Occipital lobe (tissue), 3 donors: ENCODE measurements at places on chromosomes 7 and 10.

GRCh38 chr10:14024329-14025202, 306.2 kb downstream of the FRMD4A start:
- DNase-seq = no peak

- no peak for DNase-seq
These were observed 127.9 kb downstream of the TCERG1L start for GRCh38 chr10:131183546-131184045.

DNA sequence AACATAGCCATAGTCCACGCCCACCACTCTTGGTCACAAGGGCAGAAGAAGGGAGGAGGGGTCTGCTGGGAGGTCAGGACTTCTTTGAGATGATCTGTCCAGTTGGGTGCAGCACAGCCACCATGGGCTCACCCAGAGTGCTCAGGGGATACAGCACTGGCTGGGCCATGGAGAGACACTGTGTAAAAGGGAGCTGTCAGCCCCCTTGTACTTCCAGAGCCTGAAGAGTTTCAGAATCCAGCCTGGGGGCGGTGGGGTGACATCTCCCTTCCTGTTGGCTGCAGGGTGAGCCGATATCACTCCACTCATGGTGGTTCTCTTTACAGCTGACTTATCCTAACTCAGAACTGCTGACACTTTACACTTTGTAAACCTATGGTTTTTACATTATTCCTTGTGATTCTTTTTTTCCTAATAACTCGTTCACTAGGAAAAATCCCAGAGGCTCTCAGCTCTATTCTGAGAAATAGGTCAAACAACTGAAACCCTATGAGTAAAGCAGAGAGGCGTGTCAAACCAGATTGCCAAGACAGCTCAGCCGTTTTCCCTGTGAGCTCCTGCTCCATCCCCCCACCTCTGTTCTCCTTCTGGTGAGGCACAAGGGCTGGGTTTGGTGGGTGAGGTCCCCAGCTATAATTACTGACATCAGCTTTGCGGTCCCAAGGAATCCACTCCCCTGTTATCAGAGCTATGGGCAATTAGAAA, 3.2 kb upstream of the MRPS24 start:
- no peak for DNase-seq

DNA sequence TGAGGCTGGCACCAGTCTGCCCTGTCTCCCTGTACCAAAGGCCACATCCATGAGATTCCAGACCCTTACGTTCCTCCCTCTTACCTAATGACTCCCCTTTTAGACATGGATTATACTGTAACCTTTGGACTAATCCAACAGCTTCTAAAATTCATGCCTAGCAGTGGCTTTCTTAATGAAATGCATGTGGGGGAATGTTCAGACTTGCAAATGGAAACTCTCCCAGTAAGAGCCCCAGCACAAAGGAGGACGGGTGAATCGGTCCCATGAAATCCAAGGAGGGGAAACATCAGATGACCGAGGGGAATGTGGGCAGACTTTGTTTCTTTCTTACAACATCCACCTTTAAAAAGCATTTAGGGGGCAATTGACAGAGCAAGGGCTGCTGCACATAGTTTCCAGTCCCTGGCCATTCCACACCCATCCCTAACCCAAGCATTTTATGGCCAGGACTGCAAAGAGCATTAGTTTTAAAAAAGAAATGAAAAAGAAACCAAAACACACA, 71.5 kb downstream of the COL13A1 start:
- no peak for DNase-seq

DNA sequence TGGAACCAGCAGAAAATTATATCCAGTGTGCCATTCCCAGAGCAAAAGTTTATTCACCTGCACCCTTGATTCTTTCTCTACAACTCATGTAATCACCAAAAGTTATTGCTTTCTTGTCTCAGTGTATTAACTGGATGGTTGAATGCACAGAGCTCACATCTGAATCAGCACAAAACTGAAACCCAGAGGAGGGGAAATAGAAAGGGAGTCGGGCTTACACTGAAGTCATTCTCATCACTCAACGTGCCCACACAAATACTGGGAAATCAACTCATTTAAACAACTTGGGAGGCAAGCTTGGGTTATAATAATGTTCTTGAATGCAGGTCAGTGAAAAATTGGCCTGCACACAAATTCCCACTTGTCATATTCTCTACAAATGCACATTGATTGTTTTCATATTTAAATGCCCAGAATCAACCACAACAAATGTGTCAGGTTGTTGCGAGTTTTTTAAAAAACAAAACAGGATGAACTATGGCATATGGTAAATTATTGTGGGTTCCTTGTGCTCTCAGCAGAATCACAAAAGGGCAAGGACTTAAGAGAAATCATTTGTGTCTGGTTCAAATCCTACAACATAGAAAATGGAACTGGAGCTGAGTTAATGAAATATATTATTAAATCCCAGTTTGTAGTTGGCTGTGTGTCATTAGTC, 125.9 kb upstream of the NOBOX start:
- DNase-seq = no peak
